ENCODE measurements at places on chromosomes 7 and 10.

DNA sequence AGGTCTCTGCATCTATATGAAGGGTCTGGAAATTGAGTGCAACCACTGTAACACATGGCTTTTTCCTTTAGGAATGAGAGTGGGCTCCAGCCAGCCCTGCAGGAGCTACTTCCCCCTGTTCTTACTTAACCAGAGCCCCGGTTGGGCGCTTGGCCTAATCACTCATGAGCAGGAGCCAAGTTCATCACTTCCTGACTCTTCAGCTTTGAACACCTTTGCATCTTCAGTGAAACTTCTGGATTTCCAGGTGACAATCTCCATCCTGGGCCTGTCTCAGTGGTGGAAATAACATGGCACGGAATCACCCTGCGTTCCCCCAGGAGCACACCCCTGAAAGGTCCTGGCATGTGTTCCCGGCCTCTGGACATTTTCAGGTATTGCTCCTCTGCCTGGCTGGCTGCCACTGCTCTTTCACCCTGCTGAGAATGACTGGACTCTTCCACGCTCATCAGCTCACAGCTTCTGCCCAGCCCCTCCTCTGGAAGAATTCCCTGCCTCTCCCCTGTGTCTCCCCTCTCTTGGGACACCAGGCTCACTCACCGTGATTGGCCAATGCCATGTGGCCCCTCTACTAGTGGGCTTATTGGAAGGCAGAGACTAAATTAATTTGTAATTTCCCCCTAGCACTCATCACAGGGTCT, 229.1 kb upstream of the GRB10 start:
- no peak for DNase-seq

- DNase-seq: no peak
Measured at GRCh38 chr10:67621834-67622233, 74.2 kb downstream of the CTNNA3 start.

- no peak for DNase-seq
Measured at GRCh38 chr7:144738708-144739314, 97.0 kb downstream of the TPK1 start.

DNA sequence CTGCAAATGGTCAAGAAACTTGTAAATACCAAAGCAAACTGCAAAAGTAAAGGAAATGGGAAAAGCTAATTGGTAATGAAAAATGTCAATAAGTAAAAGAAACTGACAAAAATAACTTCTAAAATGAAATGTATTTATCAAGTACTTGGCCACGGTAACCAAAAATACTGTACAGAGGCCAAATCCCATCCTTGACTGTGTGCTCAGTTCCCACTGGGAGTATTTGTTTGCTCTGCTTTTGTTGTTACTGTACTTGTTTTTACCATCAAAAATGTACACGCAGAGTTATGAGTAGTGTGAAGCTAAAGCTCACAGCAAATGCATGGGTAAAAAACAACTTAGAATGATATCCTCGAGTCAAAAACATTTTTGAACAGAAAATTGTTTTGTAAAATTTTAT, 31.1 kb downstream of the ENKUR start:
- DNase-seq: no peak

- DNase-seq: no peak
Measured at GRCh38 chr10:21720090-21720489, 186.1 kb downstream of the MLLT10 start.

- no peak for DNase-seq
Measured at GRCh38 chr10:122139627-122140170, 131.4 kb upstream of the BTBD16 start.

DNA sequence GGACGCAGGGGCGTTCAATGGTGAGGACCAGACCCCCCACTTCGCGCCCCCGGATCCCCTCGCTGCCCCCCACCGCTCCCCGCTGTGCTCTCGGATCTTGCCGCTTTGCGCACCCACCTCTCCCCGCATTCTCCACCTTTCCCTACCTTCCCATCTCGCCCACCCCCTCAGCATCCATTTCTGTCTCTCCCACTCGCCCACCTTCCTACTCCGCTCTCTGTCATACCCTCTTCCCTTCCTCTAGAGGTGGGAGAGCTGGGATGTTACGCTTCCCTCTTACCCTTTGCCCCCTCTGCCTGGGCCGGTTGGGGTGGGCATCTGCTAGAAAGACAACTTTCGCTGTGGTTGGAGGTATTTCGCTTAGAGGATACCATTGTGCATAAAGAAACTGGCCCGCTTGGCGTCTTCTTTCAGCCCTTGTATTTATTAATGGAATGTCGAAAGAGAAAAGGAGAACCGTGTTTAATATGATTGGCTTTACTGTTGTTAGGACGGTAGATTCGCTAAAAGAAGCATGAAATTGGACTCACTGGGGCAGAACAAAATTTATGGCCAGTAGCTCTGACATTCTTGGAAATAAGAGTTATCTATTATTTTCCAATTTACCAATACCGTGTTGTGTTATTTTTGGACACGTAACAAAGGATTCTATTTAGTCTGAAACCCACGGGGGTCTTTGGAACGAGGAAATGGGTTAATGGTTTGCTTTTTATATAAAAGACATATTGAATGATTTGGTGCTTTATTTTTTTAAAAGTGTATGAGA, 873 bp downstream of the PRKAR2B start:
- DNase-seq: no peak

DNA sequence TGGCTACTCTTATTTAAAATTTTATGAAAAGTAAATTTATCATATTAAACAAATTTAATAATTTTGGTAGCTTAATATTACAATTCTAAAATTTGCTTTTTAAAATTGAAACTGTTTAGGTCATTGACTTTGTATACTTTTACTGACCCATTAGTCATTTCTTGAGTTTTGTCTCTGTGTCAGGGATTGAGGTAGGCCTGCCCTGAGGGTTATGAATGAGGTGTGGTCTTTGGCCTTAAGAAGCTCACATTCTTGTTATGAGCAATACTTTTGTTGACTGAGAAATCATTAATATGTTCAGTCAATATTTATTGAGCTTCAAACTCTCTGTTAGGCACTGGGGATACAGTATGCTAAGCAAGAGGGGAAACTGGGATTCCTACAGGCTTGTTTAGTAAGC, 47.0 kb upstream of the RPA3 start:
- no peak for DNase-seq

- no peak for DNase-seq
Measured at GRCh38 chr10:119541046-119541445, 1.5 kb downstream of the RGS10 start.

DNA sequence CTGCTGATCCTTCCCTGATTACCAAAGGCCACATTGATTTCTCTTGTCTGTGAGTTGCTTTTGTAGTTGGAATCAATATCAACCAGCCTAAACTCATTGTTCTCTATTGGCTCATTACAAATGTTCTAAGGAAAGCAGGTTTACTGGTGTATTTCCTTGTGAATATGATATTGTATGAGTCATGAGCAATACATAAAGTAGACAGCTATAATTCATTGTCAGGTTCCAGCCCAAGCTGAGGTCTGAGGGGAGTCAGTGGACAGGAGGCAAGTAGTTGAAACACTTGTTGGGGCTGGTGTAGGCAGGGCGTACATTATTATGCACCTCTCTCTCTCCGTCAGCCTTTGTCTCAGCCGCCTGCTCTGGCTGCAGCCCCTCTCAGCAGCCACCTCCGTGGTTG, 451.7 kb downstream of the IPMK start:
- no peak for DNase-seq

GRCh38 chr7:29443552-29443951, 120.1 kb upstream of the PRR15 start:
- DNase-seq: no peak

DNA sequence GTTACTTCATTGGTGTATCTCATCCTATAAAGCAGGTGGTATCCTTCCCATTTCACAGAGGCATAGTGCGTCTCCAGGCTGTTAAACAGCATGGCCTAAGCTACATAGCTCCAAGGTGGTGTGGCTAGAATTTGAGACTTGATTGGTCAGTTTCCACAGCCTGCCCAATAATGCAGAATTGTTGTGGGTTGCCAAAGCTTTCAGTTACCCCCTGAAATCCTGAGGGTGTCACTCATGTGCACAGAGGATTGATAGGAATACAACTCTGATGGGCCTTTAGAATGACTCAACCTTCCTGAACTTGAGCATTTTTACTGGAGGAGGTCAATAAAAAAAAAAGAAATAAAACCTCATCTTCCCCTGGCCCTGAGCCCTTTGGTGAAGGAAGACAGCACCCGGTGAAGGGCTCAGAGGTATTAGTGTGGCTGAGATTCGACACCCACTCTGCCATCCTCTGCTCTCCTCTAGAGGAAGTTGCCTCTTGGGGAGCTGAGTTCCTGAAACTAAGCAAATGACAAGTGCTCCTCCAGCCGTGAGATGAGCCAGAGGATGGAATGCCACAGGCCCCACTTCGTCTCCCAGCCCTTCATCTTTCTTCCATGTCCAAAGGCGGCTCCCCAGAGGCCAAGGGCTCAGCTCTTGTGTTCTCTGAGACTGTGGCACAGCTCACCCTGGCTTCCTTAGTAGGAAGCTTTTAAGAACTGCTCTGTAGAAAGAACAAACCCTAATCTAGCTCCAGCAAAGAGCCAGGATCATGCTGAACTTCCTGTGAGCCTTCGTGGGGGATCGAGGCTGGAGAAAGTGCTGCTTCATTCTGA, 1.0 kb downstream of the ACSL5 start:
- DNase-seq: no peak

- no peak for DNase-seq
Measured at GRCh38 chr7:106644999-106645398, 16.0 kb downstream of the CCDC71L start.

GRCh38 chr10:126661841-126662515, 8.5 kb downstream of the C10orf90 start:
- DNase-seq: no peak

DNA sequence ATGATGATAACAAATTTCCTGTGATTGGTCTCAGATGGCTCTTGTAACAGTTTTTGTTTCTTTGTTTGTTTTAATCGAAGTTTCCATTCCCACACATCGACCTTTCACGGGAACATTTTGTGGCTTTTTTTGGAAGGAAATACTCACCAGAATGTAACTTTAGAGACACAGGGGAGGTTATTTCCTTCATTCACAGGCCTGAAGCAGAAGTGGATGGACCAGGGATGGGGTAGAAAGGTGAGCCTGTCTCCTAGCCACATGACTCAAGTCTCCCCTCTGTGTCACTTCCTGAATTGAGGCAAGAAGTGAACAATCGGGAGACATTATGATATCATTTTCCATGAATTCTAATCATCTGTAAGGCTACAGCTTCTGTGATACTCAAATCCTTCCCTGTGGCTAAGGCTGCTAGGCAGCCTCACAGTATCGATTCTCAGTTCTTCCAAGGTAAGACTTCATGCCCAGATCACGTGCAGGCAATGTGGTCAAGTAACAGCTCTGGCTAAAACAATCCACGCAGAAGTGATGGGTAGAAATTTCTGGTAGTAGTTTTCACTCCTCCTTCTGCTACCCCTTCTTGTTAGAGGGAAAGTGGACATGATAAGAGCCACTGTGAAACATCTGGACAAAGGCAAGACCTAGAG, 203.9 kb upstream of the NEBL start:
- DNase-seq: no peak

- DNase-seq: no peak
Measured at GRCh38 chr7:26293569-26294308, 2.1 kb downstream of the SNX10 start.

DNA sequence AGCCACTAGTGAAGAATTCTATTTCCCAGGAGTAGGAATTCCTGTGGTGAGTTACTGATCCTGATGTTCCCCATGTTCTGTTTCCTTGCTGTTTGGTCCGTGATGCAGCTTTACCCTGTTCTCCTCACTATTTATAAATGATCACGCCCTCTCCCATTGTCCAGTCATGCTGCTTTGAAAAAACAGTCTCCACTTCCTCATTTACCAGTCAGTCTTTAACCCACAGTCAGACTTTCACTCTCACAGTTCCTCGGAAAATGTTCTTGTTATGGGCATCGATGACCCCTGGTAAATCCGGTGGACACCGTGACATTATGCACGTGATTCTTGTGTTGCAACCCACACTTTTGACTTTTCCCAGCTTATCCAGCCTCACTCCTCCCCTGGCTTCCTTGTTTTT, 14.4 kb downstream of the SCIN start:
- DNase-seq: no peak

DNA sequence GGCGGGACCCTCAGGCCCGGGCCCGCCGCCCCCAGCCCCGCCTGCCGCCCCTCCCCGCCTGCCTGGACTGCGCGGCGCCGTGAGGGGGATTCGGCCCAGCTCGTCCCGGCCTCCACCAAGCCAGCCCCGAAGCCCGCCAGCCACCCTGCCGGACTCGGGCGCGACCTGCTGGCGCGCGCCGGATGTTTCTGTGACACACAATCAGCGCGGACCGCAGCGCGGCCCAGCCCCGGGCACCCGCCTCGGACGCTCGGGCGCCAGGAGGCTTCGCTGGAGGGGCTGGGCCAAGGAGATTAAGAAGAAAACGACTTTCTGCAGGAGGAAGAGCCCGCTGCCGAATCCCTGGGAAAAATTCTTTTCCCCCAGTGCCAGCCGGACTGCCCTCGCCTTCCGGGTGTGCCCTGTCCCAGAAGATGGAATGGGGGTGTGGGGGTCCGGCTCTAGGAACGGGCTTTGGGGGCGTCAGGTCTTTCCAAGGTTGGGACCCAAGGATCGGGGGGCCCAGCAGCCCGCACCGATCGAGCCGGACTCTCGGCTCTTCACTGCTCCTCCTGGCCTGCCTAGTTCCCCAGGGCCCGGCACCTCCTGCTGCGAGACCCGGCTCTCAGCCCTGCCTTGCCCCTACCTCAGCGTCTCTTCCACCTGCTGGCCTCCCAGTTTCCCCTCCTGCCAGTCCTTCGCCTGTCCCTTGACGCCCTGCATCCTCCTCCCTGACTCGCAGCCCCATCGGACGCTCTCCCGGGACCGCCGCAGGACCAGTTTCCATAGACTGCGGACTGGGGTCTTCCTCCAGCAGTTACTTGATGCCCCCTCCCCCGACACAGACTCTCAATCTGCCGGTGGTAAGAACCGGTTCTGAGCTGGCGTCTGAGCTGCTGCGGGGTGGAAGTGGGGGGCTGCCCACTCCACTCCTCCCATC, 82.7 kb downstream of the PAX2 start:
- no peak for DNase-seq

DNA sequence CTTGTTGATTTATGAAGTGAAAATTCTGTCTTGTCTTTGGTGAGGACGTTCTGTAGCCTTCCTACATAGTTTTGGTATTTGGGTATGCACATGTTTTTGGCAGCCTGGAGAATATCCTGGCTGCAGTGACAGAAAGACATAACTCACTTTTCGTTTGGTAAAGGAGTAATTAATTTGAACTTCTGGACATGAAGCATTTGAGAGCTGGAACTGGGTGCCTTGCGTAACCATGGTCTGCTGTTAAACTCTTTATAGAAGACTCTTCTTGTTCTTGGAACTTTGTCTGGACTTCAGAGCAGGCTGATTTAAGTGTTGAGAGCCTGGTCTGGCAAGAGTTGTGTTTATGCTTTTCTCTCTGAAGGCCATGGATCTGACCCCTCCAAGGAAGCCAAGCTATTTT, 231.3 kb downstream of the LRMDA start:
- no peak for DNase-seq

DNA sequence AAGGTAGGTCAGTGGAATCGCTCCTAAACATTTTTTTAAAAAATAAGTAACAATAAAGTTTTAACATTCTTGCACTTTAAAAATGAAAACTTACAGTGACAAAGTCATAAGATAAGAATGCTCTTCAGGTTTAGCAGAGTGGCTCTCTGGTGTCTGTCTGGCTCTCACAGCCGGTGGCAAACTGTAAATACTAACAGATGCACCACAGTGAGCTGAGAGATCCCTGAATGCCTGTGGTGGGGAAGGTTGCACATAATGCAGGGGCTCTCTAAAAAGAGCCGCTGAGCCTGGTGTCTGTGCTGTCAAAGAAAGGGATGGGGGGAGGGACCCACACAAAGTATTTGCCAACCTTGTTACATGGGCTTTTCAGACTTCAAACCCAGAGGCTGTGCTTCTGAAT, 498.3 kb downstream of the CCSER2 start:
- no peak for DNase-seq

Data from NCI-H187 (cell line).